ENCODE measurements at places on chromosomes 1 and 21. TPM values are rescaled to one million over a fixed set of nuclear protein-coding genes. Genes with fewer than 3 reads are reported as not detected.

Gene CD55
- 32.2 TPM for total RNA-seq

Gene PRDX1
- 305 TPM for total RNA-seq

Gene DCDC2B
- total RNA-seq = not detected

Gene KRTAP19-3
- total RNA-seq = not detected

Gene REN
- total RNA-seq = not detected

Gene SPRR1A
- total RNA-seq = not detected

Gene DPH5
- 22.7 TPM for total RNA-seq

Gene LCE1D
- total RNA-seq = not detected

Gene MMP23B
- 11.2 TPM for total RNA-seq

Gene OR6N1
- total RNA-seq = not detected

Gene SAMD11
- total RNA-seq = 14.5 TPM

Gene FCAMR
- not detected for total RNA-seq

Gene COQ8A
- 77.0 TPM for total RNA-seq

Gene TIE1
- total RNA-seq = 42.6 TPM

Gene AK5
- total RNA-seq = 3.4 TPM

Gene TCHH
- total RNA-seq = 0.19 TPM

Gene C1orf94
- total RNA-seq = not detected

Gene JAM2
- total RNA-seq = 59.5 TPM

Gene SPRR2G
- not detected for total RNA-seq

Gene TCP10L
- 1.6 TPM for total RNA-seq

Gene PPIAL4G
- total RNA-seq = not detected

Gene CD53
- 48.1 TPM for total RNA-seq
